ENCODE measurements at places on chromosomes 12 and 14.

- DNase-seq: peak; percentile 33
Measured at GRCh38 chr12:95473231-95473883, 595 bp upstream of the METAP2 start.

DNA sequence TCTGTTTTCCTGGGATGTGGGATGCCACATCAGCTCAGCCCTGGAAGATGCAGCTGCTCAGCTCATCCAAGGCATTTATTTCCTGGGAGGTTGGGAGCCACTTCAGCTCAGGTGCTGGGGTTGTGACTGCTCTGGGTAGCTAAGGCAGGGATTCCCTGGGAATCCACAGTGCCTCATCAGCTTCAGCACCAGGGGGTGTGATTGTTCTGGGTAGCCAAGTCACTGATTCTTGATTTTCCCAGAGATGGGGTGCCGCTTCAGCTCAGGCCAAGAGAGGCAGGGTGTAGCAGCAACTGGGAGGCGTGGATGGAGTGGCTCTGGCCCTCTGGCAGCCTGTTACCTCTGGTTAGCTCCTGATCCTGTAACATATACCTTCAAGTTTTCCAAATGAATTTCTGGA lies 81.3 kb upstream of the PRMT8 start:
- no peak for DNase-seq

- no peak for DNase-seq
Measured at GRCh38 chr12:112924986-112925385, 13.3 kb upstream of the OAS3 start.

- DNase-seq: peak; percentile 40
Measured at GRCh38 chr12:54028314-54029201, at the start of gene HOXC6. TSS of gene HOXC6 (plus strand) at chr12:54028440. CDS start at chr12:54028522, 82 bp downstream.

DNA sequence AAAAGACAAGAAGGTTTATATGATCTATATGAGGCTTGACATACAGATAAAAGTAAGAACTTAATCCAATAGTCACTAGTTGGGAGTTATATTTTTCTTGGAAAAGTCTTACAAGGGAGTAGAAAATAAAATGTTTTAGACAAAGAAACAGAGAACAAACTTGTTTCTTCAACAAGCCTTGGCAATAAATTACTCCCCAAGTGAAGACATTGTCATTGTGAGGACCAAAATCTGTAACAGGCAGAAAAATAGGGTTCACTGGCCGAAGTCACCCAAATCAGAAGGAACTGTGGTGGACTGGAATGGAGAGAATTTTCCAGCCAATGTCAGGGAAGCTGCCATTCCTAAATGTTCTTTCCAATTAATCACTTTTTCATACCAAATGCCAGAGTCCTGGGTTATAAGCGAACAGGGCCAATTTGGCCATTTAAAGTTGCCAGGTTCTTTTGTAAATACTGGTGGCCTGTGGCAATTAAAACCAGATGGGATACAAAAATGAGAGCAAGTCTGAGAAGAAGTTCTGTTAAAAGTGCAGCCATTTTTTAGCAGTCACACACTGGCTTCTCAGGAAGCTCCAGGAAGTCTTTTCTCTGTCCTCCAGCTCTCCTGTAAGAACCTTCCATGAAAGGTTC lies 117.3 kb upstream of the OVCH1 start:
- no peak for DNase-seq

- DNase-seq: no peak
Measured at GRCh38 chr14:72781561-72782508, 112.1 kb downstream of the DPF3 start.

DNA sequence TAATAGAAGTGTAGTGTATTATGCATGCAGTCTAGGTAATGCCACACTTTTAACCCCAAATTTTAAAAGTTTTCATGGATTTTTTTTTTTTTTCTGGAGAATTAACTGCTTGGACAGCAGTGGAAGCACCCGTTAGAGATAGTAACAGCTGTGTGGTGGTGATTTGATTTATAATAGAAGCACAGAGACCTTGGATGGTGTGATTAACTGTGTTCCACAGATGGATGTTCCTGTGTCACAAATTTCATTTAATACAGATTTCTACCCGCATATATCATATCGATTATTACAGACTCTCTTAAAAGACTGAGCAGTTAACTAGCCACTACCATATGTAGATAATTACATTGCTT lies 47.0 kb downstream of the IFT81 start:
- no peak for DNase-seq

DNA sequence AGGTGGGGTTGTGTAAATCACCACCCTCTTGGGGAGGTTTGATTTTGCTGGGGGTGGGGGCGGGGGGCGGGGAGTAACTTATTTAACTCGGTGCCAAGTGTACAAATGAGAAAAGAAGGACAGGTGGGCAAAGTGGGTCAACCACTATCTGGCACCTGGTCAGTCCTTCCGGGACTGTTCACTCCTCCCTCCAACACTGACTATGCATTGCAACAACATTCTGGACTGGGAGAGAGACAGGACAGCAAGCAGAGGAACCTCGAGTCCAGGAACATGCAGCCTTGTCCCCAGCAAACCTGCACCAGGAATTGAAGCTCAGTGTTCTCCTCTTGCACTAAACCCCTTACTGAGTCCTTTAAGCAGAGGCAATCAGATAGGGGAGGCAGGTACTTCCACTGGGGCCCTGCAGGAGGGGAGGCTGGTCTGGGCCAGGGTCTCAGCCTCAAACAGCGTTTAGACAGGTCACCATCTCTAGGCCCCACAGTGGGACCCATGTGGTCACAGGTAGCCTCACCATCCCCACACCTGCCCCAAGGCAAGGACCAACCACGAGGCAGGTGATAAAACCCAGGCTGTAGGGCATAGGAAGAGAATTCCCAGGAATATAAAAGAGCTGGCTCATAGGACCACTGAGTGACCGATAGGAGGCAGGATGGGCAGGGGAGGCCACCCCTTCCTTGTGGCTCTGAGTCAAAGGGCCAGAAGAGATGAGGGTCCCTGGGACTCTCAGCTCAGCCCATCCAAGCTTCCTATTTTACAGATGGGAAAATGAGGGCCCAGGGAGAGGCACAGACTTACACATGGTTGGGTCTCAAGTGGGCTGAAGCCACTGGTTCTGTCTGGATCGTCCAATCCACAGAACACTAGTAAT lies 9.8 kb downstream of the CCDC85C start:
- no peak for DNase-seq

DNA sequence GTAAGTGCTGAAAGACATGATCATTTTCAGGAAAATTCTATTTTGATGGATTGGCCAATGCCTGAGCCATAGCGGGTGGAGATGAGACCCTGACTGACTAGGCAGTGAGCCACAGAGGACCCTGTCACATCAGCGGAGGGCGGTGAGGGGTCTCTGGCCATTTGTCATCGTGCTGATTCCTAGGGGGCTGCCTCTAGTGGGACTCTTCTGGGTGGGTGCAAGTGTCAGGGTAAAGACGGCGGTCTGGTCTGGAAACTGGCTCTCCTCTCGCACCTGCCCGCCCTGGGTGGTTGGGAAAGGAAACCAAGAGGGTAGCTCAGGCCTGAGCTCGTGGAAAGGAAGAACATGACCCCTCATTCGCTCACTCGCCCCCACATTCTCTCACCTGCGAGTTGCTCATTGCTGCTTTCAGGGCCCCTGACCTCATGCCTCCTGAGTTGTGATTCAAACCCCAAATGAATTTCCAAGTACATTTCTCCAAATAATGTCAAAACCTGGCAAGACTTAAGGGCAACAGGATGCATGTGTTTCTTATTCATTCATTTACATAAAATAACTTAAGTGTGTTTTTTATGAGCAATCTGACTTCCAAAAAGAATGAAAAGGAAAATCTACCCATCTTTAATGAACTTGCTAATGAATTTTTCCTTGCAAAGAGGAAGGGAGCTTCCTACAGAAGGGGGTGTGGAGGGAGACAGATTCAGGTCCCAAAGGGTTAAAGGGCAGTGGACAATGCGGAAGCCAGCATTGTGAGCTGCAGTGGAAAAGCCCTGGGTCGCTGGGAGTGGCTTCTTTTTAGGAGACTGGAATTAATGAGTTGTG lies 12.8 kb downstream of the MEG3 start:
- peak; percentile 34 for DNase-seq

DNA sequence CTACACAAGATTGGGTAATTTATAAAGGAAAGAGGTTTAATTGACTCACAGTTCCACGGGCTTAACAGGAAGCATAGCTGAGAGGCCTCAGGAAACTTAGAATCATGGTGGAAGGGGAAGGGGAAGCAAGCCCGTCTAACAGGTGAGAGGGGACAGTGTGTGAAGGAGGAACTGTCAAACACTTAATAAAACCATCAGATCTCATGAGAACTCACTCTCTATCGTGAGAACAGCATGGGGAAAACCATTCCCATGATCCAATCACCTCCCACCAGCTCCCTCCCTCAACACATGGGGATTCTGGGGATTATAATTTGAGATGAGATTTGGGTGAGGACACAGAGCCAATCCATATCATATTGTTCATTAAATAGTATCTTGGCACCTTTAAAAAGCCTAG lies 56.1 kb downstream of the EPS8 start:
- DNase-seq: no peak

GRCh38 chr12:11798856-11799501 lies 149.5 kb downstream of the ETV6 start:
- no peak for DNase-seq

GRCh38 chr14:67881225-67881624 lies 61.6 kb downstream of the RAD51B start:
- DNase-seq: no peak

DNA sequence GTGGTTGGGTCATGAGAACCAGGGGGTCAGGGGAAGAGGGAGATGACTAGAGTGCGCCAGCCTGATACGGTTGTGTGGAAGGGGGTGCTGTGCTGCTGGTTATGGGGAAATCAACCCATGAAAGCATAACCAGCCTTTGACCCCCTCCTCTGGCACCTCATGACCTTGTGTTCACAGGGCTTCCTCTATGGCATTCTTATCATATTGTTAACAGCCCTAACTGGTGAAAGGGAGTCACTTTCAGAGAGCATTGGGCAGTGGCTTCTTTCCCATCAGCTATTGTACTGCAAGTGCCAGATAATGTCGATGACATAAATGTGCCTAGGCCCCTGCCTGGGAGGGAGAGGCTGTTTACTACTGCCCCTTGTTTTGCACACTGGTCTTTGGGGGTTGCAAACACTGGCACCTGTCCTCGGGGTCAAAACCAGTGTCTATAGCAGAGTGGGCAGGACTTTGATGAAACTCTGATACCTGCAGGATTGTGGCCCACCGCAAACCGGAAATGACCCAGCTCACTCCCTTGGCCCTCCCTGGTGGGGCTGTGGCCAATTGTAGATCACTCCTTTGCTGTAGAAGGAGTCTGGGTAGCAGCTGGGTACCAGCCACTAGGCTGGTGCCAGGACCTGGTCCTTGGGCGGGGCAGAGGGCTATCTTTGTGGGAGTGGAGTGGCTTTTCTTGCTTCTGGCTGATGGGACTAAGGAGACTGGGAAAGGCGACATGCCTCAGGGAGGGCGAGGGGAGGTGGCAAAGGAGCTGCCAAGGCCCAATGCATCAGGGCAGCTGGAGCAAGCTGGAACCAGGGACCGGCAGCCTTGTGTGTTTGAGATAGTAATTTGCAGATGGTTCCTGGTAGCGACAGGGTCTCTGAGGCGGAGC lies 634 bp upstream of the TMEM63C start:
- DNase-seq: no peak

DNA sequence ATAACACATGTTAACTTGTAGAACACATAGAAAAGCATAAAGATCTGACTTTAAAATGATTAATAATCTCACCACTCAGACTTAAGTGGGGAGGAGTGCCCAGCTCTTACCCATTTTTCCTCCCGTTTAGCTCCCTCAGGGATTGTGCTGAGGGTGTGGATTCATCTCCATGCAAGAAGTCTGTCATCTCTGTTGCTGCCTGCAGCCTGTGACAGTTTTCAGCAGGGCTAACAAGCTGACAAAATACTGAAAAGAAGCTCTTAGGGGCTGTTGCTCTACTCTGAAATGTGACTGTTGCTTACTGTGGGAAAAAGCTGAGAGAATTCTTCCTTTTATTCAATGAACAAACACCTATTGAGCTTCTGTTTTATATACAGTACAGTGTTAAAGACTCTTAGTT lies 216.2 kb downstream of the CPNE8 start:
- DNase-seq: no peak

DNA sequence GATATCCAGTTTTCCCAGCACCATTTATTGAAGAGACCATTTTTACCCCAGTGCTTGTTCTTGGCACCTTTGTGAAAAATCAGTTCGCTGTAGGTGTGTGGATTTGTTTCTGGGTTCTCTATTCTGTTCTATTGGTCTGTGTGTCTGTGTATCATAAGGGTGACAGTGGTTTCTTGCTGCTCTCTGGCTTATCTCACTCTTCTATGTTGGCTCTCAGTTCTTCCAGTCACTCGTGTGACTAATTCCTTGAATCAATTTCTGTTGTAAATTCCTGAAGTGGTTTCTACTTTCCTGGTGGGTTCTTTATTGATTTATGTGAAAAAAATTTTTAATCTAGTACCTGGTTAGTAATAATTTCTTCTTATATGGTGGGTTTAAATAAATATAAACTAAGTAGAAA lies 58.3 kb downstream of the OTOGL start:
- DNase-seq: no peak

GRCh38 chr12:76634133-76634532 lies 74.6 kb upstream of the OSBPL8 start:
- DNase-seq: no peak

DNA sequence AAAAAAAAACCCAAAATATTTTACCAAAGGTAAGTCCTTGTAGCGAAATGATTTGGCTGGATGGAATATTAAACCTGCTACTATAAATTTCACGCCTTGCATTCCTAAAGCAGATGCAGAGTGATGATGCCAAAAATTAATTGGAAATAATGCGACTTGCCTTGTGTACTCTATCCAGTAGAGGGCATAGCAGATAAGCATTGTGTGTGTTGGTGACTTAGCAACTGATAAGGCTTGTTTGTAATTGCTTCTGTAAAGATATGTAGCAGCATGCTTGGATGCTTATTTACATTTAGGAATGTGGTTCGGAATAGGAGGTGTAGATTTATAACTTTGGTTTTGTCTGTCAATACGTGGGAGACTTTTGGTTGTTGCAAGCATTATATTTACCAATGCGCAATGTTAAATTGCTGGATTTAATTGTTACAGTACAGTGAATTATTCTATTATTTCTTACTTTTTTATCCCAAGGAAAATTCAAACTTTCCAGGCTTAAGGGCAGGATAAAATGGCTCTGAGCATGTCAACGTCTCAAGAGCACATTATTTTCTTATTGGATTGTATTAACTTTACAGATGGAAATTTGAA lies 80.5 kb downstream of the TMEM260 start:
- no peak for DNase-seq

- no peak for DNase-seq
Measured at GRCh38 chr12:65392491-65392890, 114.0 kb downstream of the MSRB3 start.

GRCh38 chr14:89215114-89215513 lies 201.9 kb downstream of the FOXN3 start:
- DNase-seq: no peak

GRCh38 chr14:99460793-99461192 lies 19.9 kb downstream of the SETD3 start:
- no peak for DNase-seq

- no peak for DNase-seq
Measured at GRCh38 chr14:100065942-100066574, 836 bp downstream of the EVL start.
